ENCODE measurements at places on chromosomes 4 and X.
A peak's percentile ranks its signal among the peaks of the same experiment; 100 is the strongest.

- H3K27me3 ChIP-seq, result no peaks in the 10 kb centered on the region
- no peak for DNase-seq
- no peak overlapping the region for H3K4me3 ChIP-seq
- H3K27ac ChIP-seq, result no peak overlapping the region
- H3K36me3 ChIP-seq, result no peaks in the 10 kb centered on the region
- H3K4me1 ChIP-seq, result peaks cover 36% of the 10 kb centered on the region
Measured at GRCh38 chrX:39862963-39863362, 234.8 kb downstream of the BCOR start.

DNA sequence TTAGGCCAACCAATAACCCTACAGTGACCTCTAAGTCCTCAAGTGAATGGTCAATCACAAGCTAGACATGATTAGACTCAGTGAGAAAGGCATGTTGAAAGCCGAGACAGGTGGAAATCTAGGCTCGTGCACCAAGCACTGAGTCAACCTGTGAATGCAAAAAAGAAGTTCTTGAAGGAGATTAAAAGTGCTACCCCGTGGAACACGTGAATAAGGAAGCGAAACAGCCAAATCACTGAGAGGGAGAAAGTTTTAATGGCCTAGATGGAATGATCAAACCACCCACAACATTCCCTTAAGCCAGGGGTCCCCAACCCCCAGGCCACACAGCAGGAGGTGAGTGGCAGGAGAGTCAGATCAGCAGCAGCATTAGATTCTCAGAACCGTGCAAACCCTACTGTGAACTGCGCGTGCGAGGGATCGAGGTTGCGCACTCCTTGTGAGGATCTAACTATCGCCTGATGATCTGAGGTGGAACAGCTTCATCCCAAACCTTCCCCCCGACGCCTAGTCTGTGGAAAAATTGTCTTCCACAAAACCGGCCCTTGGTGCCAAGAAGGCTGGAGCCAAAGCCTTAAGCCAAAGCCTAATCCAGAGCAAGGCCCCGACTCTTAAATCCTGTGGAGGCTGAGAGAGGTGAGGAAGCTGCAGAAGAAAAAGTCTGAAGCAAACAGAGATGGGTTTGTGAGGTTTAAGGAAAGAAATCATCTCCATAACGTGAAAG is 19.5 kb upstream of the PDE6B start:
- peaks cover 21% of the 10 kb centered on the region for H3K27me3 ChIP-seq
- no peak for DNase-seq
- H3K36me3 ChIP-seq, result no peaks in the 10 kb centered on the region
- H3K4me1 ChIP-seq, result peaks cover 17% of the 10 kb centered on the region

GRCh38 chr4:186096681-186097165 is 7.8 kb upstream of the FAM149A start:
- H3K36me3 ChIP-seq, result no peaks in the 10 kb centered on the region
- H3K27ac ChIP-seq, result no peak overlapping the region
- no peak for DNase-seq
- no peak overlapping the region for H3K4me3 ChIP-seq

- no peak overlapping the region for H3K27ac ChIP-seq
- H3K36me3 ChIP-seq, result no peaks in the 10 kb centered on the region
- H3K27me3 ChIP-seq, result peaks cover 14% of the 10 kb centered on the region
- no peaks in the 10 kb centered on the region for H3K4me1 ChIP-seq
- no peak for DNase-seq
- H3K4me3 ChIP-seq, result no peak overlapping the region
Measured at GRCh38 chr4:121050300-121050699, 22.0 kb downstream of the NDNF start.

DNA sequence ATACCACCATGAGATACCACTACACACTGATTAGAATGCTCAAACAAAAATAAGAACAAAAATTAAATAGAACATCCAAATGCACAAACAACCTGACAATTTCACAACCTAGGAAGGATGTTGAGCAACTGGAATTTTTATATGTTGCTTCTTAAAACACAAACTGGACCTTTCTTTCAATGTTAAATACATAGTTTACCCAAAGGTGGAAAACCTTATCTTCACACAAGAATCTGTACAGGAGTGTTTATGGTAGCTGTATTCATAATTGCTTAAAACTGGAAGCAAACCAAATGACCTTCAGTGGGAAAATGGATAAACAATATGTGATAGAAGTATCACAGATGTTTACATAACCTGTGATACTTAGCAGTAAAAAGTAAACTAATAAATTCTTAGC is 573.8 kb downstream of the MAGEB5 start:
- no peaks in the 10 kb centered on the region for H3K4me1 ChIP-seq
- H3K27ac ChIP-seq, result no peak overlapping the region
- no peak overlapping the region for H3K4me3 ChIP-seq
- no peaks in the 10 kb centered on the region for H3K27me3 ChIP-seq
- no peak for DNase-seq

DNA sequence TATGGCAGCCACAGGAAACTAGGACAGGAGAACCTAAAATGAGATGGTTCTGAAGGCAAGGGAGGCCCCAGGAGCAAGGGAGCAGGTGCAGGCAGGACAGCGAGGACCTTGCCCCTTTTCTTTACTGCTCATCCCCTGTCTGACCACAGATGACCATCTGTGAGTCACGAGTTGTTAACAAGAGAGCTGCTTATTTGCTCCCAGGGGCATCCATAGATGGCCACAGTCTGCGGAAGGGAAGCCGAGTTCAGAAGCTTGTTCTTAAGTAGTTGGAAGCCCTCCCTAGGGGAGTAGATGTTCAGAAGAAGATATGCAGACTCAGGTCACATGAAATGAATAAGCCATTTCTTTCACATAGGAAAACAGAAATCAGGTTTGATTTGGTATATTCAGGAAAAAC is 69.4 kb downstream of the EVC2 start:
- no peaks in the 10 kb centered on the region for H3K36me3 ChIP-seq
- no peak overlapping the region for H3K27ac ChIP-seq
- no peak overlapping the region for H3K4me3 ChIP-seq
- no peak for DNase-seq
- no peaks in the 10 kb centered on the region for H3K27me3 ChIP-seq

- no peaks in the 10 kb centered on the region for H3K27me3 ChIP-seq
- no peak overlapping the region for H3K4me3 ChIP-seq
- DNase-seq, result no peak
- peak overlapping the region; percentile 42 for H3K27ac ChIP-seq
- H3K4me1 ChIP-seq, result peaks cover 19% of the 10 kb centered on the region
Measured at GRCh38 chrX:65993915-65994460, 45.9 kb downstream of the VSIG4 start.

DNA sequence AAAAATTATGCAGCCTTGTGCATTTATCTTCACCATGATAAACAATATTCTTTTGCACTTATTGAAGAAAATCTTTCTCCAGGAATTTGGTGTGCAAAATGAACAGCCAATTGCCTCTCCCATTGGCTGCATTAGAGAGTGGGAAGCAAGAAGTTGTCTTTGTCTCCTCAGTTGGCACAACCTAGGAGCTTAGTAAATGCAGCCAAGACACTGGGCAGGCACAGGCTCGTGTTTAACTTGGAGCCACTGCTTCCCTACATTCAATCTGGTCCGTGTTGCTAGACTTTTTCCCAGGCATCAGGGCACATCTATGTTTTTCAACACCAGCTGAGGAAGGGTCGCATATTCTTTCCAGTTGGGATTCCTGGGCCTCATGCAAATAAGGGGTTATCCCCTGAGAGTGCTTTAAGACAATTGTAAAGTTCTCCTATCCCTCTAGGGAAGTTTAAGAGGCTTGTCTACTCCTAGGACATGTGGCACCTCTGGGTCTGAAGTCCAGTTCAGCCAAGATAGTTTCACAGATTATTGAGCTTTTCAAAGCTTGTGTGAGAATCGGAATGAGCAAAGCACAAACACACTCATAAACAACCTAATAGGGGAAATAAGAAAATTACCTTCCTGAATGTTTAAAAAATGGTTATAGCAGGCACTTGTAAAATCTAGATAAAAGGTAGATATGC is 31.8 kb upstream of the SRD5A3 start:
- H3K4me3 ChIP-seq, result no peak overlapping the region
- H3K4me1 ChIP-seq, result peaks cover 26% of the 10 kb centered on the region
- H3K27ac ChIP-seq, result no peak overlapping the region
- H3K27me3 ChIP-seq, result no peaks in the 10 kb centered on the region
- DNase-seq, result no peak

DNA sequence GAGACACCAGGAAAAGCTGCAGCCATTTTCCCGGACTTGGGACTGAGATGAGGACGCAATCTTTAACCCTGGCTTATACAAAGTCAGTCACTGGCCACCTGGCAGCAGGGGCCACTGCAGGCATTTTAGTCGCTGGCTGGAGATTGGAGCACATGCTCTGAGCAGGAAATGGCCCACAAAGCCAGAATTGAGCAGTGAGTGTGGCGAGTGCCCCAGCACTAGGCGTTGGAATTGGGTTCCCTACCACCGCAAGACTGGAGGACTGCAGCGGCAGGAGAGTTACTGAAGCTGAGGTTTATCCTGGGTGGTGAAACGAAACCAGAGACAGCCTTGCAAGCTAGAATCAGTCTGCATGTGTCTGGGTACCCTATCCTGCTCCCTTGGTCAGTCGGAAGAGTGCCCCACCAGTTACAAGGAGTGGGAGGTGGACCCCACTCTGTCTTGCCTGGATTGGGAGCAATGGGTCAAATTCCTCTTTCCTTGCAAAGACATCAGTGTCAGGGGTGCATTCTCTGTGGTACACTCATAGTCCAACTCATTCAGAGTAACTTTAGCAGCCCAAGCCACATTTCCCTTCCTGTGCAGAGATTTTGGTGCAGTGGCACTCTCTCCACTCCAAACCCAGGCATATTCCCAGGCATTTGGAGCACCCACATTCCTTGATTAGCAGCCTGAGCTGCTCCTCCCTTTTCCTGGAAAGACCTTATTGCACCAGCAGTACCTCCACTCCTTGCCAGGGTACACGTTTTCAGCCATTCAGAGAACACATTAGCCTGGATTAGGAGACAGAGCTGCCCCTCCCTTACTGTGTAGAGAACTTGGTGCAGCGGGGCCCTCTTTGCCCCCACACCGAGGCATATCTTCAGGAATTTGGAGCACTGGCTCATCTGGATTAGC is 36.7 kb upstream of the PLK4 start:
- H3K4me3 ChIP-seq, result no peak overlapping the region
- no peaks in the 10 kb centered on the region for H3K27me3 ChIP-seq

- H3K27ac ChIP-seq, result no peak overlapping the region
- no peak for DNase-seq
Measured at GRCh38 chrX:18010253-18010652, 149.2 kb upstream of the RAI2 start.

- no peaks in the 10 kb centered on the region for H3K27me3 ChIP-seq
- peaks cover 3% of the 10 kb centered on the region for H3K4me1 ChIP-seq
- DNase-seq, result no peak
Measured at GRCh38 chr4:83438719-83439118, 16.9 kb downstream of the HELQ start.

GRCh38 chr4:156998500-156999174 is 27.0 kb upstream of the PDGFC start:
- H3K36me3 ChIP-seq, result no peaks in the 10 kb centered on the region
- no peaks in the 10 kb centered on the region for H3K27me3 ChIP-seq
- no peaks in the 10 kb centered on the region for H3K4me1 ChIP-seq
- H3K27ac ChIP-seq, result no peak overlapping the region
- no peak for DNase-seq

GRCh38 chr4:26782830-26783202 is 77.8 kb upstream of the STIM2 start:
- H3K27ac ChIP-seq, result no peak overlapping the region
- no peak overlapping the region for H3K4me3 ChIP-seq
- no peaks in the 10 kb centered on the region for H3K27me3 ChIP-seq

GRCh38 chr4:83305187-83305586 is 20.6 kb upstream of the COQ2 start:
- H3K4me1 ChIP-seq, result no peaks in the 10 kb centered on the region
- H3K36me3 ChIP-seq, result peaks cover 6% of the 10 kb centered on the region
- H3K4me3 ChIP-seq, result no peak overlapping the region
- H3K27ac ChIP-seq, result no peak overlapping the region
- no peak for DNase-seq

- H3K36me3 ChIP-seq, result peaks cover 46% of the 10 kb centered on the region
- no peak overlapping the region for H3K4me3 ChIP-seq
- H3K27ac ChIP-seq, result peak overlapping the region; percentile 2
- no peak for DNase-seq
- no peaks in the 10 kb centered on the region for H3K27me3 ChIP-seq
Measured at GRCh38 chr4:119296356-119296755, 25.6 kb downstream of the FABP2 start.

DNA sequence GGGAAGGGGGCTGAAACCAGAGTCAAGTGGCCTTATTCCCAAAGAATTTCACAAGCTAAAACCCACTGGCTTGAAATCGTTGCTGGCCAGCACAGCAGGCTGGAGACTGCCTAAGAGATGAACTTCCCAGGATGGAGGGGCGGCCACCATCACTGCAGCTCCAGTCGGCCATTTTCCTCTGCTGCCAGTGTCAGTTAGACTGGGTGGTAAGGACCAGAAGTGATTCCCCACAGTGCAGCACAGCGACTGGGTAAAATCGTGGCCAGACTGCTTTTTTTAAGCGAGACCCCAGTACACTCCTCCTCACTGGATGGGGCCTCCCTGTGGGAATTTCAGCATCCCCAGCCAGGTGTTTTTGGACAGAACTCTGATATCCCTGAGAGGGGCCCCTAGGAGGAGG is 428.0 kb downstream of the SPIN4 start:
- H3K27me3 ChIP-seq, result no peaks in the 10 kb centered on the region
- H3K36me3 ChIP-seq, result no peaks in the 10 kb centered on the region
- no peaks in the 10 kb centered on the region for H3K4me1 ChIP-seq
- no peak for DNase-seq

GRCh38 chr4:106369456-106370060 is 980 bp upstream of the GIMD1 start:
- peaks cover 1% of the 10 kb centered on the region for H3K4me1 ChIP-seq
- H3K4me3 ChIP-seq, result no peak overlapping the region
- no peak overlapping the region for H3K27ac ChIP-seq
- peaks cover 24% of the 10 kb centered on the region for H3K27me3 ChIP-seq
- peak; percentile 40 for DNase-seq

- no peak overlapping the region for H3K4me3 ChIP-seq
- DNase-seq, result no peak
- H3K36me3 ChIP-seq, result no peaks in the 10 kb centered on the region
- no peak overlapping the region for H3K27ac ChIP-seq
Measured at GRCh38 chr4:52234561-52235440, 183.7 kb downstream of the SPATA18 start.

- H3K4me1 ChIP-seq, result no peaks in the 10 kb centered on the region
- H3K4me3 ChIP-seq, result no peak overlapping the region
- DNase-seq, result no peak
- no peaks in the 10 kb centered on the region for H3K36me3 ChIP-seq
- H3K27me3 ChIP-seq, result no peaks in the 10 kb centered on the region
Measured at GRCh38 chr4:62342346-62342745, 1142.2 kb downstream of the ADGRL3 start.

Measured in activated CD4-positive, alpha-beta T cell treated with anti-CD3 and anti-CD28 coated beads for 36 hours (primary cell).